ENCODE measurements at places on chromosomes 7 and 10. TPM values are rescaled to one million over a fixed set of nuclear protein-coding genes. Genes with fewer than 3 reads are reported as not detected.

GRCh38 chr10:16943295-16944285, 126.4 kb upstream of the RSU1 start:
- peaks cover 18% of the 10 kb centered on the region for H3K36me3 ChIP-seq
- H3K27me3 ChIP-seq = no peaks in the 10 kb centered on the region
- no peak for DNase-seq
- H3K27ac ChIP-seq = no peak overlapping the region
- H3K4me3 ChIP-seq = no peak overlapping the region

CYP3A7 gene
- total RNA-seq = not detected

GRCh38 chr10:29329420-29329819, 40.5 kb downstream of the LYZL1 start:
- H3K4me1 ChIP-seq = no peaks in the 10 kb centered on the region
- DNase-seq = no peak
- no peaks in the 10 kb centered on the region for H3K36me3 ChIP-seq
- H3K27me3 ChIP-seq = peaks cover 20% of the 10 kb centered on the region

DNA sequence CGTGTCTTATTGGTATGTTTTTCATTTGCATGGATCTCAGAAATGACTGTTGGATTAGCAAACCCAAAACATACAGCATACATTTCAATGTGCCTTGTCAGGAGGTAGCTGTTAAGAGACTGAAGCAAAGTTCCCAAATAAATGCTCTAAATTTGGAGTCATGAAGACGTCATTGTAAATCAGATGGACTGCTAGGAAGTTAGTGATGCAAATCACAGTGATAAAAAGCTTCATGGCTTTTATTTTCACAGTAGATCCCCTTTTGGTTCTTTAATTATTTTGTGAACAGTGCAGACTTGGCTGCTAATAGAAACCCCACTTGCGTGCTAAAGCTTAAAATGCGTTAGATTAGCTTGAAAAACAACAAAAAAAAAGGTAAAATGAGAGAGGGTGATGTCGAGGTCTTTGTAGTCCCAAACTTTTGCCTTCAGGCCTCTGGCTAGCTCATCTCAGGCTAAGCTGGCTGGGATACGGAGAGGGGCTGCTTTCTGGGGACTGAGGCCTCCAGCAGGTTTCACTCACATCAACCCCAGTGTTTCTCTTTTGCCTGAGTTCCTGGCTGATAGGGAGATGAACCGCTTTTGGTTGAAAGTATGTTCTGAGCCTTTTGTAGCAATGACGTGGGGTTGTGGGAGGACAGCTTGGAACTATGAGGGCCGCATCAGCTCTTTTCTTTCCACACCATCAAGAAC, 107.1 kb upstream of the CDCA7L start:
- H3K4me3 ChIP-seq = no peak overlapping the region
- no peaks in the 10 kb centered on the region for H3K36me3 ChIP-seq
- DNase-seq = no peak
- H3K27ac ChIP-seq = no peak overlapping the region

Measured in naive thymus-derived CD8-positive, alpha-beta T cell (primary cell).